Activated gamma-delta T cell treated with anti-CD3 and anti-CD28 coated beads, Interleukin-2, amount 50 U/mL, for 16 hours (primary cell): ENCODE measurements at places on chromosomes 2 and 18.

GRCh38 chr2:73142937-73143336 lies 30.2 kb upstream of the RAB11FIP5 start:
- no peak for DNase-seq

DNA sequence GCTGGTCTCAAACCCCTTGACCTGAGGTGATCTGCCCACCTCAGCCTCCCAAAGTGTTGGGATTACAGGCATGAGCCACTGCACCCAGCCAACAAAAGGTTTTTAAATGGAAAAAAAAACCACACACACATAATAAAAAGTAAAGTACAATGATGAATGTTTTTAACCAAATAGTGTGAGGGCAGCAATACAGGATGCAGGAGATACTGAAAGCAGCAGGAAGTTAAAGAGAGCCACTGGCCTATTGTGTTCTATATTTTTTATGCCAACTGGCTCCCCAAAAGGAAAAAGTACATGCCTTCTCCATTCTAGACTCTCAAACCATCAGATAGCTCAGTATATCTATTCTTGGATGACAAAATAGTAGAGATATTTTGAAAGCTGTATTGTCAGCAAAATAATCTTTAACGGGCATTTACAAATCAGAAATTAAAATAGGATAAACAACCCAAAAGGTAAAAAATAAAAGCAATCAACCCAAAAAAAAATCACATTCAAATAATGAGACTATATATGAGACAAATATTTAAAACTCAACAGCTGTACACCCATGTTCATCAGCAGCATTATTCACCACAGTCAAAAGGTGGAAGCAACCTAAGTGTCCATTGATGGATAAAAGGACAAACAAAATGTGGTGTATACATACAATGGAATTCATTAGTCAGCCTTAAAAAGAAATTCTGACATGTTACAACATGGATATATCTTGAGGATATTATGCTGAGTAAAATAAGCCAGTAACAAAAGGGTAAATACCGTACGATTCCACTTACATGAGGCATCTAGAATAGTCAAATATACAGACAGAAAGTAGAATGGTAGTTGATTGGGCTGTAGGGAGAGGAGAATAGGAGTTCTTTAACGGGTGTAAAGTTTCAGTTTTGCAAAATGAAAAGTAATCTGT lies 26.2 kb downstream of the GPATCH11 start:
- DNase-seq = no peak

GRCh38 chr2:7915302-7916091 lies 766.4 kb upstream of the ID2 start:
- no peak for DNase-seq

DNA sequence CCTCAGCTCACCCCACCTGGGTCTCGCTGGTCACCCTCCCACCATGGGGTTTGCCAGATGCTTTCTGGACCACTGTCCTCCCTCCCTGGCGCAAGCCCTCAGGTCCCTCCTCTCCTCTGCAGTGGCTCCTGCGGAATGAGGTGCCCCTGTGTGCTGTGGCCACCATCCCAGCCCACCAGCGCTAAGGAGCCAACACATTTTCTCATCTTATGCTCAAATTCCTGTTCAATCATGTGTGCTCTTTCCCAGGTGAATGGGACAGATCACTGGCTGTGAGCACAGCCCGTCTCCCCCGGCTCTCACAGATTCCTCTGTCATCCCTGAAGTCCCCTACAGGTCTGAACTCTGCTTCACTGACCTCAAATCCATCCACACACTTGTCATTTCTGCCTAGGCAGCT lies 15.2 kb upstream of the CCDC74B start:
- no peak for DNase-seq

GRCh38 chr18:73144030-73144429 lies 276.2 kb upstream of the NETO1 start:
- DNase-seq = no peak

DNA sequence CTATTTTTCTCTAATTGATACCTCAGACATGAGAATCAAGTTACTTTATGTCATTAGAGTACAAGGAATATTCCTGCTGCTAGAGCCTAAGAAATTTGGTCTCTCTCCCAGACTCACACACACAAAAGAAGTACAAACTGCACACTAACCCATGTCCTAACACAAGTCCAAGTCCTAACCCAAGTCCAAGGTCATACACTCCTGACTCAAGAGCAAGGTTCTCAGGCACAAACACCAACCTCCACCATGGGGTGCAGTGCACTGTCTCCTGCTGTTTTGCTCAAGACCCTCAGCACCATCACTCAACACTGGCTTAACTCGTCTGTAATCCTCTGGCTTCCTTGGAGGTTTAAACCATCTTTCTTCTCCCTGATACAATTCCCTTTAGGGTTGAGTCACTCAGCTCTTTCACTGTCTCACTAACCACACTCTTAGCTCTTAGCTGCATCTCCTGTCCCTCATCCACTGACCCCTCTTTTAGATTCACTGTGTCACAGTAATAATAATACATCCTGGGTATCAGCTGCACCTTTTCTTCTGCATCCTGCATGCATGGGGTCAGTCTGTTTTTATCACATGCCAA lies 129.8 kb downstream of the BCL2L11 start:
- DNase-seq = no peak

DNA sequence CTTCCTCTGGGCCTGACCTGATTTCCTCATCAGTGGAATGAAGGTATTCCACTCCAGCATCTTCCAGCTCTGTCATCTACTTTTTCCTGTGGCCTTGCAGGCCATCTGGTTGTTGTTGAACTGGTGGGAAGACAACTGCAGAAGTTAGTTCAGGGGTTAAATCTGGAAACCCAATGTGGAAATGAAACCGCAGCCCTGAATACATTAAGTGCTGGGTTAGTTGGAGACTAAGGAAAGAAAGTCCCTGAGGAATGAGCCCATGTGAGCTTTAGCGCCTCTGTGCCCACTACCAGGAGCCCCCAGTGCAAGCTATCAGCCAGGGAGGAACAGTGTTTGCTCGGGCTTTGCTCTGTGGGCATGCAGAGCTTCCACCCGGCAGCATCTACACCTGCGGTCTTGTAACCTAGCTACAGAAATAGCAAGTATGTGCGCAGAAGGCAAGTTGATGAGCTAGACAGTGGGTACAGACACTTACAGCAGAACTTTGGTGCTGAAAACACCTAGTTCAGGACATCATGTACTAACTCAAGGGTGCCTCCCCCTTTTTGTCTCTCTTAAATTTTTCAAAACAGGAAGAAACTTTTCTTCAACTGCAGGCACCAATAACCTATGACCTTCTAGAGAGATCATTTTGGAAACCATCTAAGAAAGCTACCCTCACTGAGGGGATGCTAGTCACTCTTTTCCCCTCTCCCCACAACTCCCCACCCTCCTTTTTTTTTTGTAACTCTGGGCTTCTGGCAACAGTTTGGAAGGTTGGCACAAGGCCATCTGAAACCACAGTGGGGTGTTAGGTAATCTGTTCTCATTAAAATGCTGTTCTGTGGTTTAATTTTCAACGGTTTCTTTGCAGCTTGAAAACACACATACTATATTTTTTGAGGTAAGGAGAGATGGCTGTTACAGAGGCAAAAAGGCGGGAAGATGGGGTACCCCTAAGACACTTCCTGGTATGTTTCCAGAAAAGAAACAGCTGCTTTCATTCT lies 18.3 kb upstream of the CXCR4 start:
- DNase-seq = peak; percentile 56

GRCh38 chr2:39022642-39023235 lies 98.1 kb downstream of the SOS1 start:
- DNase-seq = no peak

- DNase-seq = no peak
These were observed 2.0 kb upstream of the CXCR4 start for GRCh38 chr2:136119717-136120675.

- DNase-seq = no peak
These were observed 95.9 kb upstream of the ACKR3 start for GRCh38 chr2:236473691-236474090.

- DNase-seq = no peak
These were observed 666.1 kb upstream of the NRXN1 start for GRCh38 chr2:51698021-51698420.

DNA sequence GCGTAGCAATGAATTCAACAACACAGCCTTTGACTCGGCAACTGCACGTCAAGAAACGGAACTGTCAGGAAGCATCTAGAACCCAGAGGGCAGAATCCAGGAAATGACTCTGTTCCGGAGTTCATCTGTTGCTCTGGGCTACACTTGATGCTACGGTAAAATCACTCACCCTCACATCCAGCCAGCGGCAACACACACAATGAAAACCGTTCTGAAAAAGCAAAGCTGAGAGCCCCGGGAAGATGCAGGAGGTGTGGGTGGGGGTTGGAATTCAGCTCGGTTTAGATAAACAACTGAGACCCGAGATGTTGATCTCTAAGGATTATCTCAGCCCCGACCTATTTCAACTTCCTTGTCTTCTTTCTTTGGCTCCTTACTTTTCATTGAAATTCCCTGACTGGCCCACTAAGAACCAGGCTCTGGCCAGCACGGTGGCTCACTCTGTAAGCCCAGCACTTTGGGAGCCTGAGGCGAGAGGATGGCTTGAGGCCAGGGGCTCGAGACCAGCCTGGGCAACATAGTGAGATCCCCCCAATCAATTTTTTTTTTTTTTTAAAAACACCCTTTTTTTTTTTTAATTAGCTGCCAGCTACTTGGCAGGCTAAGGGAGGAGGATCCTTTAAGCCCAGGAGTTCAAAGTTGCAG lies 13.3 kb upstream of the RAB17 start:
- peak; percentile 15 for DNase-seq

DNA sequence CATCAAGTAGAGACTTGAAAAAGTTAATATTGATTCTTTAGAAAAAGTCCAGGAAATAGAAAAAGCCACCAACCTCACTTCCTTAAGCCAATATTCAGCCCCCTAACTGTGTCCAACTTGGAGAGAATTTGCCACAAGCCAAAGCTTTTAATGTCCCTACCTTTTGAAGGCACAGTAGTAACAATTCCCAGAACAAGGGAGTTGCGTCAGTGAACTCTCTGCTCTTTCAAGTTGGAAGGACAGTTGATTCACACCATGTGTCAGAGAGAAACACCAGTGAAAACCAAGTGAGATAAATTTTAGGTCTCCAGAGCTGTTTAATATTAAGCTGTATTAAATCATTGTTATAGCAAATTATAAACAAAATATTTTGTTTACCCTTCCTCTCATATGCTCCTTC lies 66.1 kb downstream of the EXOC6B start:
- DNase-seq = no peak

GRCh38 chr2:129354631-129355030 lies 624.8 kb upstream of the RAB6C start:
- no peak for DNase-seq

GRCh38 chr2:33298233-33298632 lies 178.2 kb upstream of the RASGRP3 start:
- no peak for DNase-seq

DNA sequence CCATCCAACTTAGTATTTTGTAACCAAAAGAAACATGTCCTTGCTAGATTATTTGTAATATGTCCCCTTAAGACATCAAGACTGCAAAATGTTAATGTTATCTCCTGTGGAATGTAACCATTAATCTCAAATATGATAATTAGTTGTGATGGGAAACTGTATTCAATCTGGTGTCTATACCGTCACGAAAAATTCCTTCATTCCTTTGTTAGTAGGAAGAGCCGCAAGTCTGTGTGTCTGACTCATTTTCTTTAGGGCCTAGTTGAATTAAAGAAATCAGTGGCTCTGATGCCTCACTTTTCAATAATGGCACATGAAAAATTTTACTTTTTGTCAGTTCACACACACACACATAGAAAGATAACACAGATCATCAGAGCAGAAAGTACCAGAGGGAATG lies 127.1 kb upstream of the CHAC2 start:
- no peak for DNase-seq

DNA sequence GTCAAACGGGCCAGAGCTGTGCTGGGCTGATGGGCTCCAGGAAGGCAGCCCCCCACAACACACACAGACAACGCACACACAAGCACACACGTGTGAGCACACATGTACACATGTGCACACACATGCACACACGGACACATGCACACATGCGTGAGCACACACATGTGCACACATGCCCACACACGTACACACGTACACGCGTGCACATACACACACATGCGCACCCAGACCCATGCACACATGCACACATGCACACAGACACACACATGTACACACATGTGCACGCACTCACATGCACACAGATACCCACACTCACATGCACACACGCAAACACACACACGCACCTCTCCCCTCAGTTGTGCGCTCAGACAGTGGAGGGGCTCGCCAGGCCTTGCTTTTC lies 31.2 kb upstream of the HPCAL1 start:
- DNase-seq = no peak

- DNase-seq = no peak
These were observed 148.8 kb downstream of the HDAC4 start for GRCh38 chr2:239251971-239252370.

DNA sequence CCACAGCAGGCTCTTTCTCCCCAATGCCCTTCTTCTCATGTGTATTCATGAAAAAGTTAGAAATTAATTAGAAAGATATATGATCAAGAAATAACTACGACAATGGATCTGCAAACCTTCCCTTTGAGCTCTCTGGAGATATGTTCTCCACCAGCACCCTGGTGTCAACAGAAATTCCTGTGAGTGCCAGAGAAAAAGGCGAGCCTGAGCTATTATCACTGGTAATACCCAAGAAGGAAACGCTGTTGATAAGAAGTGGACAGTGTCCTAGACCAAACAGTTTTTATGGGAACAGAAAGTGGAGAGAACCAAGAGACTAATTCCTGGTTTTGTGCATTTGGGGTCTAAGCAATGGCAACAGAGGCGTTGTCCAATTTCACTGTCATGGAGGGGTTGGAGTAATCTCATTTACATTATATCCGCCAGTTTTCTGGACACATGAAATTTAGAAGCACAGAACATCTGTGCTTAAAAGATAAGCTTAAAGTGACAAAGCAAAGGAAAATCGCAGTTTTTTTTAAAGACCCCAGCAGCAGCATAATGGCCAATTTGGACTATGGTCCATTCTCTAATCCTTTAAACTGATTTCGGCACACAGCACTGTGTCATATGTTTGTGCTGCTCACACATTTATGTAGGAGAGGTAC lies 47.2 kb upstream of the CDC42EP3 start:
- no peak for DNase-seq

DNA sequence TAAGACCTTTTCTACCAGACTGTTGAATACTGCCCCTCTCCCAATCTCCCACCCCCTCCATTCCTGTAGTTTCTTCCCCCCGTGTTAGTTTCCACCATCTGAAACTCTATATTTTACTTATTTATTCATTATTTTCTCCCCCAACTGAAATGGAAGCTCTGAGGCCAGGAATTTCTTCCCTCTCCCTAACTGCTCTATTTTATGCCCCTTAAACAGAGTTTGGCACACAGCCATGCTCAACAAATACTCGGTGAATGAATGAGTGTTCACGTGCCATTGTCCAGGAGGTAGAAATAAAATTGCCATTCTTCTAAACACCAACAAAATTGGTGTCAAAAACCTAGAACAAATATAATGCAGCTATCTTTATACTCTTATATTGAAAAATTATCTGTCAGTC lies 5.6 kb downstream of the ITGB1BP1 start:
- DNase-seq = no peak

GRCh38 chr2:116719836-116720235 lies 1094.7 kb upstream of the DDX18 start:
- DNase-seq = no peak

DNA sequence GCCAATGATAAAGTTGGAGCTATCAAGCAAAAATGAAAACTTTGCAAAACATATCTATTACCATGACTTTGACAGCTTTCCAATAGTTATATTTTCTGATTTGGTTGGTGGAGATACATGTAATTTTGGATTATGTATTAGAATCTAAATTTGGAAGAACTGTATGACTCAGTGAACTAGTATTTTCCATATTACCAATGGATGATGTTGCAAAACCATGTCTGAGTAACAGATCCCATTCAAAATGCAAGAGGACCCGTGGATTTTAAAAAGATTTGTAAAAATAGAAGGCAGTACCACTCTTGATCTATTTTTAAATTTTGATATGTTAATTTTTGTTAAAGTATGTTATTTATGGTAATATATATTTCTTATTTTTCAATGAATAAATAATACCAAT lies 83.0 kb downstream of the TAF4B start:
- no peak for DNase-seq
